ENCODE measurements at places on chromosomes 1 and 21.

- DNase-seq = no peak
Measured at GRCh38 chr21:44259082-44259705, 2.5 kb downstream of the DNMT3L start.

DNA sequence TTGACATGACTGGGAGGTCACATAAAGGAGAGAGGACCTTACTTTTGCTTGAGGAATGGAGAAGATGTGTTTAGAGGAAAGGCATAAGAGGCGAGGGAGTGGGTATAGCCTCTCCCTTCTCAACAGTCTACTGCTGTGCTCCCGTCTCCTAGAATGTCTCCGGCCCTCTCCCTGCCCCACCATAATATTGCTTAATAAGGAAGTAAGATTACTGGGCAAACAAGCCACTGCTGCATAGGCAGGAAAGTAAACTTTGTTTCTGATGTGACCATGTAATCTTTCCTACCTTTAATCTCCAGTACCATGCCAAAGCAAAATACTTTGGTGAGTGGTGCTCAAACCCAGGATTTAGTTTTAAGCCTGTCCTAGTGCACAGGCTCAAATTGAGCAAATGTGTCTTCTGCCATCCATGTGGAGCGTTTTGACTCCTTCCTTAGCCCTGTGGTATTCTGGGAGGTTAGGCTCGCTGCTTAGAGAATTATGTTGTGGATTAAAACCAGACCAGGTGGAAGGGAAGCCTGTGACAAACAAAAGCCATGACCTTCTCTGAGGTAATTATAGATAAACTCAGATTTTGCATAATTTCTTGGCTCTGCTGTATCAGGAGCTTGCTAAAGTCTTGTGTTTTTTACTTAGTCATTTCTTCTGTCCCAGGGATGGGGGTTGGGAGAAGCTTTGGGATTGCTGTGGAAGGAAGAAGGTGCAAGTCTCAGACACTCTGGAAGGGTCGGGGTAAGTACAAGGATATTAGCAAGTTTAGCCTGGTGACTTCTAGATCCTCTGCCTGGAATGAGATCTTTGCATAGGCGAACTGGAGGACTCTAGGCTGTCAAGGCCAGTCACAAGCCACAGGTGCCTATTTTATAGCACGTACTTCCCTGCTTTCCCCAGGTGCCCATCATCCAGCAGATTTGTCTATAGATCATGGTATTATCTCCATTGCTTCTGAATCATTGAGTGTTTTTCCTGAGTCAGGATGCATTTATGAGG, 34.5 kb upstream of the DIPK1A start:
- DNase-seq = no peak

DNA sequence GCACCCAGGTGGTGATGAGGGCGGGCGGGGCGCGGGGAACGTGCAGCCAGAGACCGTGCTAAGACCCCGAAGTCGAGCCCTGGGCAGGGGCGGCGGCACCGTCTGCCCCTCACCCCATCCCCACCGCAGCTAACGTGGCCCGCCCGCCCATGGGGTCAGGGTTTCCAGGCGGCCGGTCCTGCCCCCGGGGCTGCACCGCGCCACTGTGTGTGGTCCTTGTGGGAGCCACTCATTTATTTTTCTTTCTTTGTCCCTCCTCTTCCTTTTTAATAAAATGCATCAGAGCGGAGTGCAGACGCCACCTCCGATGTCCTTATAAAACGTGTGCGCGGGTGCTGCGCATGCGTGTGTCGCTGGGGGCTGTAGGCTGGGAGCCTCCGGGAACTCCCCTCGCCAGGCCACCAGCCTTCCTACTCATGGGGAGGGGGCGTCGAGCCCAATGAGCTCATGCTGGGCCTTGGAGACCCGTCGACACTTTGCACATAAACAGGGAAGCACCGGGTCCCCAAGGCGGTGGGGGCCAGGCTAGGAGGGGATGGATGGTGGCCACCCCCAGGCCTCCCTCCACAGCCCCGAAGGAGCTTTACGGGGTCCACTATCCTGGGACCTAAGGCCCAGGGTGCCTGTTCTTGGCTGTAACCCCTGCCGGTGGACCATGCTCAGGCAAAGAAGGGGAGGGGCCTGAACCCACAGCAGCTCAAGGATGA, 59.9 kb downstream of the WNT9A start:
- no peak for DNase-seq

DNA sequence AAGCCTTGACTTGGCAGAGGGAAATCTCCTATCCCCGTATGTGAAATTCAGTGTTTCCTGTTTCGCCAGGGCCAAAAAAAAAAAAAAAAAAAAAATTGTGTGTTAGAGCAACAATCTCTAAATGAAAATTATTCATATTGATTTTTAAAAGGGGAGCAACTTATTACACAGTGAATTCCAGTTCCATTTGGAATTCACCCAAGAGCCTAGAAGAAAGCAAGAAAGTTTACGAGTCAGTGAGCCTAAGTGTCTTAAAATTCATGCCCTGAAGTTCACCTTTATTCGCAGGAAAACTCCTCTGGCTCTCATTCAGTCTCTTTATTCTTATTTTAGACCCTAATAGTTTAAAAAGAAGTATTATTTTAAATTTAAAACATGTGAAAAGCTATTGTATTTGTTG, 42.1 kb upstream of the HUNK start:
- no peak for DNase-seq

DNA sequence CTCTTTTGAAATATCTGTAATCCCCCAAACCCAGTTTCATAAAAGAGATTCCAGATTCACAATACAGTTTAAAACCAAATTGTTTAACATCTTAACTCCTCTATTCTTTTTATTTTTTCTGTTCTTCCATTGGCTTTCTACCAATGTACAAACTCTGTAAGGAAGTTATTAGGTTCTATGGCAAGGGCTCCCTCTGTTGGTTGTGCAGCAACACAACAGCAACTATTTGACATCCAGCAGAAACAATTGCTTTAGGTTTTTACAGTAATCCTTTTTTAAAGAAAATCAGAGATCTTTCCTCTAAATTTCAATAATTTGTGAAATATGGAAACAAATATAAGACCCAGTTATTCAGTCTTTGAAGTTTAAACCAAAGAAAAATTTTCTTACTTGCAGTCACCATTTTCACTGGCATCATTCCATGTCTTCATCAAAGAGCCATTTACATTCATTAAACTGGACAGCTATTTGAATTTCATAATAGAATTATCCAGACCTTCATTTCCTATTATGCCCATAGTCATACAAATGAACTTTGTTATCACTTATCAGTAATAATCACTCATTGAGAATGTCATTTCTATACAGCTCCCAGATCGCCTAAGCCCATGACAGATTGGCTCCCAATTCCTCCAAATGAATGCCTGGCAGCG, 46.5 kb upstream of the RNF11 start:
- peak; percentile 26 for DNase-seq

- DNase-seq = no peak
Measured at GRCh38 chr1:5242850-5243249, 588.4 kb downstream of the AJAP1 start.

DNA sequence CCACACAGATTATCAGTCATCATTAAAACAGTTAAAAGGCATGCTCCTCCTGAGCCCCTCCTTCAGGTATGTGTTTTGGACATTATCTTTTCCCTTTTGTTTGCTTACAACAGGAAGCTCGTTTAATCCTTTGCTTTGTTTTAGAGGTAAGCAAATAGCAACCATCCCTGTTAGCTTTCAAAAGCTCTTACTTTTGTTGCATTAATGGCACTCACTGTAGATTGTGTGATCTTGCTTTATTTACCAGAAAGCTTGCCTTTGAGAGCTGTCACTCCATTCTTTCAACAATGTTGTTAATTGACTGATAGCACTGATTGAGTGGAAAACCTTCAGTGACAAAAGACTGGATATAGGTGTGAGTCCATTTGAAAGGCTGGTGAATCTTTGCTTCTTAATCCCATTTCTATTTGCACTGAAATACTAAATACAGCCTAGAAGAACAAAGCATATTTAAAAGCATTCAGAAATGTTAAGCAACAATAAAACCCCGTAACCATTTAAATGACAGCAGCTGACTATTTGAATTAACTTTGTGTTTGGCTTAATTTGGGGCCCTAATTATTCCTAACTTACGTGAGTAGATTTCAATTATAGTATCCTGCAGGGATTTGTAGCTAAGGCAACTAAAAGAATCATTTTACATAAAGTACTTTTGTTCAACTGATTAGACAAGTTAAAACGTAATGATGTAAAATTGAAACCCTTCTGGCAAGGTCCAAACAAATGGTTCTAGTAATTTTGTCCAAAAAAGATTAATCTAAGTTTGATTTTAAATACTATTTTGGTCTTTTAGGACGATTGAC, 48.3 kb downstream of the ADGRL2 start:
- DNase-seq = no peak

DNA sequence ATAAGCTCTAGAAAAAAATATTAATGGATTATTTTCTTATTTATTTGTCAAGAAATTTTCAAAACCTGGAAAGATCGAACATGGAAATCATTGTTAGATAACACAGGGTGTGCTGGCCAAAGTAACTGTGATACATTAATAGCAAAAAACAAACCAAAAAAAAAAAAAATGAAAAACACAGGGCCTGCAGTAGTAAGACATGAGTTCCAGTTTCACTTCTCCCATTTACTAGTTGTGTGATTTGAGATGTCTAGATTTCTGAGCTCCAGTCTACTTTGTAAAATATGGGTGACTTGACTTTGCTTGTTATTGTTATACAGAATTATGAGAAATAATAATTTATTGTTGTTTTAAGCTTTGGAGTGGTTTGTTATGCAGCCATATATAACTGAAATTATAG, 13.6 kb downstream of the FAM177B start:
- no peak for DNase-seq

DNA sequence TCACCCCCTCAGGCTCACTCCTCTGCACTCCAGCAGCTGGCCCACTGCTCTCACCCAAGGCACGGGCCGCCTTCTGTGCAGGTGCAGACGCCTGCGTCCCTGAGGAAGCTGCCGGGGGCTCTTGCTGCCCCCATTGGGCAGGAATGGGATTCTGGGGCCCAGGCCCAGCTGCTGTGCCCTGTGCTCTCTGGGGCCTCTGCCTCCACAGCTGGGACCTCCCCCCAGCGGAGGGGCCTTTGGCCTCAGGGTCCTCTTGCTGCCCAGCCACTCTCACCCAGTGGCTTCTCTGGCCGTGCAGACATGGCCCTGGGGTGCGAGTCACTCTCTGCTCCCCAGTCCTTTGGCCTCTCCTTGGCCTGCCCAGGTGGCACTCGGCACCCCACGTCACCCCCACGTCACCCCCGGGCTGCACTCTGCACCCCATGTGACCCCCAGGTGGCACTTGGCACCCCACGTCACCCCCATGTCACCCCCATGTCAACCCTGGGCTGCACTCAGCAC, 19.1 kb upstream of the LRRC3 start:
- no peak for DNase-seq

- no peak for DNase-seq
Measured at GRCh38 chr1:220873868-220874655, 5.2 kb upstream of the HLX start.

GRCh38 chr1:159239551-159240220, 35.0 kb downstream of the ACKR1 start:
- no peak for DNase-seq

DNA sequence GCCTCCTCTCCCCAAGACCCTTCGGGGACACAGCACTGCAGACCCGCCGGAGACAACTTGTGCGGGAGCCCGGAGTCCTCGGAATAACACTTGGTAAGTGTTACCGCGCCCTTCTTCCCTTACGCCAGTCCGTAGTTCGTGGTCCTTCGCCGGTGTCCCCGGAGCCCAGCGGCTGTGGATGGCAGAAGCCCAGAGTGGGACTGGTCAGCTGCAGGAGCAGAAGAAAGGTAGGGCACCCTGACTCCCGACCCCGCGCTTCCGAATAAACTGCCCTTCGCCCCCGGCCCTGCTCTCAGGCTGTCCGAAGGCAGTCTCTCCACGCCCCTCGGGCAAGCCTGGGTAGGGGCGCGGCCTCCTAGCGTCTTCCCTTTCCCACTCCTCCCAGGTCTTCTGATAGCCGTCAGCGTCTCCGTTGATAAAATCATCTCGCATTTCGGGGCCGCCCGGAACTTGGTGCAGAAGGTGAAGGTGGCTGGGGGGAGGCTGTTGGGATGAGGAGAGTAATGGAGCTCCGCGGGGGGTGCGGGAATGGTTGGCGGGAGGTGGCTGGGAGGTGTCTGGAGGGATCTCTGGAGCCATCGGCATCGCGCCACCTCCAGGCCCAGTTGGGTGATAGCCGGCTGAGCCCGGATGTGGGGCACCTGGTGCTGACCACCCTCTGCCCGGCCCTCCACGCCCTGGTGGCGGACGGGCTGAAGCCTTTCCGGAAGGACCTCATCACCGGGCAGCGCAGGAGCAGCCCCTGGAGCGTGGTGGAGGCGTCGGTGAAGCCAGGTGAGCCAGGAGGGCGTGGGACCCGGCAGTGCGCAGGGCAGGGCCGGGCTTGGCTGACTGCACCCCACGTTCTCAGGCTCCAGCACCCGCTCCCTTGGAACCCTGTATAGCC, 4.3 kb downstream of the RUSC1 start:
- no peak for DNase-seq

- DNase-seq = no peak
Measured at GRCh38 chr1:49136738-49137251, 360.1 kb upstream of the BEND5 start.

DNA sequence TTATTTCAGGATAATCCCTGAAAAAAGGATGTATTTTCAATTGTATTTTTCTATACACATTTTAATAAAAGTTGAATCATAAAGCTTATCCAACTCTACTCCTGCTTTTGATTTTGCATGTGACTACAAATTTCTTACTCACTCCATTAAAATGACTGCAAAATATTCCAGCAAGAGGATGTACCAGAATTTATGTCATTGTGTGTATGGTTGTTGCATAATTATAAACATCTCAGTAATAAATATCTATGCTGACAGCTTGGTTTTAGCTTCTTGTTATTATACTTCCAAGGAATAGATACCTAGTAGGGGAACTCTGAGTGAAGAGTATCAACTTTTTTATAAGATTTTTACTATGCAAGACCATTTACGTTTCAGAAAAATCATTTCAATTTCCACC, 463.2 kb upstream of the RUNX1 start:
- no peak for DNase-seq

GRCh38 chr1:2127187-2128145, 67.1 kb downstream of the FAAP20 start:
- DNase-seq = no peak

- DNase-seq = no peak
Measured at GRCh38 chr1:217494767-217495166, 136.1 kb downstream of the GPATCH2 start.

- DNase-seq = no peak
Measured at GRCh38 chr1:164630626-164631396, 71.8 kb downstream of the PBX1 start.

- no peak for DNase-seq
Measured at GRCh38 chr1:240515505-240515904, 96.5 kb downstream of the GREM2 start.

DNA sequence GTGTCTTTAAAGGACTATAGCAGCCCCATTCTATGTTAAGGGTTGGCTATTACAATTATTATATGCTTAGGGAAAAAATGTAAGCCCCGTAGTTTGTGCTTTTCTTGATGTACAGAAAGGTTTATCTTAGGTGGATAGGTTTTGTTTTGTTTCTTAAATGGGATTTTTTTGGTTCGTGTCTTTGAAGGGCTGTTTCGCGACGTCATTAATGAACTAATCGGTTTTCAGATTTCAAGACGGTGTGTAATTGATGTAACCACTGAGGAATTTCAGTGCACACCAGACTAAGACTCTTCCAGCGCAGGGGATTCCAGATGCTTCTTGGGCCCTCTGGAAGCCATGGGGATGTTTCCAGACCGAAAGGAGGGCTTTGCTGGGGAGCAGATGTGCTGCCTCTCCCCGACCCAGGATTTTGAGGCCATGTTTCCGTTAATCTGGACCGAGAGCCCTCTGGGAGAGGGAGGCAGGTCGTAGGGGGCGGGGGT, 4.8 kb upstream of the SIM2 start:
- DNase-seq = no peak
